ENCODE measurements at places on chromosomes 12 and 14. TPM values are rescaled to one million over a fixed set of nuclear protein-coding genes. Genes with fewer than 3 reads are reported as not detected.

The B4GALNT3 gene
- total RNA-seq = 0.20 TPM

DNA sequence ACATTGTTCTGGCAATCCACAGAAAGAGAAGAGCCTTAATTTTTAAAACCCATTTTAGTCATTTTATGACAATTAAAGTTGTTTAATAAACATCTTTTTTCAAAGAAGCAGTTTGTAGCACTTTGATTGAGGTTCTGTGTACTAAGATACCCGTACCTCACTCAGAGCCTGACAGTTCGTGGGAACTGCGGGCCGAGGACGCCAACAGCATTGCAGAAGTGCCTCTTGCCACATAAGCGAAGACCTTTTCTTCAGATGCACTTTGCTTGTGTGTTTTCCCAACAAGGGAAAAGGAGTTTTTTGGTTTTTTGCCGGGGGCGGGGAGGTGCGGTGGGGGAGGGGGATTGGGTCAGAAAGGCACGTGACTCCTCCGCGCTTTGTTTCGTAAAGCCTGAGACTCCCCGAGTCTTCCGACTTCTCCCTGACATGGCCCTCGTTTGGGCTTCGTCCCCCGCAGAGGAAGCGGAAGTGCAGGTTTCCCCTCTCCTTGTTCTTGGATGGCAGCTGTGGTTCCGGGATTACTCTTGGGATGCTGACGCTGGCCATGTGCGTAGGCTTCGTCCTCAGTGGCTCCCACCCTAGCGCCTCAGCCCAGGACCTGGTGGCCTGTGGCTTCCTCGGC is 70.8 kb downstream of the WDR20 start:
- DNase-seq = no peak

- no peak for DNase-seq
These were observed 152.0 kb upstream of the CCND2 start for GRCh38 chr12:4121506-4122020.

GRCh38 chr12:104571328-104571727 is 114.6 kb downstream of the CHST11 start:
- DNase-seq = no peak

The RIMBP2 gene
- total RNA-seq = not detected

The SLC41A2 gene
- 115 TPM for total RNA-seq

DNA sequence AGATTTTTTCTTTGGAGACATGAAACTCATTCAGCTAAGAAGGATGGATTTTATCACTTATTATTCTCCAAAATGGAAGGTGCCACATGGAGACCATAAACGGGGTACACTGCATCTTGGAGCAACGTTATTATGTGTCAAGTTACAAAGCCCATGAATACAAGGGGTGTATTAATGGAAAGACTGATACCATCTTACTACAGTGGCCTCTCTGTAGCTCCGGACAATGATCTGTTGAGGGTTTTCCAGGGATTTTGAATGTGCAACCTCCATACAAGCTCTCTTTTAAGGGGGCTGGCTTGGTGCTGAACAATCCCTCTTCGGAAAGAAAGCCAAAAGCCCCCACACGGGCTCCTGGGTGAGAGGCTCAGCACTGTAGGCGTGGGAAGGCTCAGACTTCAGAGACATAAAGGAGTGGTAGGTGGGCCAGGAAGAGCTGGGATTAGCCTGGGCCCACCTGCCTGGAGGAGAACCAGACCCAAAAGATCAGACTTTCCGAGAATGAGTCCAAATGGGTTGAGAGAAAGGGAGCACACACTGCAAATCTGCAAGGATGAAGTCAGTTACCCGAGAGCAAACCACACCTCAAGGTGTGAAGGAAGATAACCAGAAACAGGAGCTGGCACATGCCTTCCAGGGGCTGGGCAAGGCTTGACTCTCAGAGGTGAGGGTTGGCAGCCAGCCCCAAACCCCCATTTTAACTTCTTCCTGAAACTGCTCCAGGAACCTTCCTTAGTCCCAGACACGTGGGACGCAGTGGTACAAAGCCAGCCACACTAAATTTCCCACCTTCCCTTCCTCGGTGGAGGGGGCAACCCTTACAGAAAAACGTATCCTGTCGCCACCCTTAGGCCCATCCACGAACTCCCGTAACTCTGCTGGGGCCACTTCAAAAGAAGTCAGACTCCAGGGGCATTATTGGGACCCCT is 1.5 kb downstream of the VPS37B start:
- DNase-seq = no peak

DNA sequence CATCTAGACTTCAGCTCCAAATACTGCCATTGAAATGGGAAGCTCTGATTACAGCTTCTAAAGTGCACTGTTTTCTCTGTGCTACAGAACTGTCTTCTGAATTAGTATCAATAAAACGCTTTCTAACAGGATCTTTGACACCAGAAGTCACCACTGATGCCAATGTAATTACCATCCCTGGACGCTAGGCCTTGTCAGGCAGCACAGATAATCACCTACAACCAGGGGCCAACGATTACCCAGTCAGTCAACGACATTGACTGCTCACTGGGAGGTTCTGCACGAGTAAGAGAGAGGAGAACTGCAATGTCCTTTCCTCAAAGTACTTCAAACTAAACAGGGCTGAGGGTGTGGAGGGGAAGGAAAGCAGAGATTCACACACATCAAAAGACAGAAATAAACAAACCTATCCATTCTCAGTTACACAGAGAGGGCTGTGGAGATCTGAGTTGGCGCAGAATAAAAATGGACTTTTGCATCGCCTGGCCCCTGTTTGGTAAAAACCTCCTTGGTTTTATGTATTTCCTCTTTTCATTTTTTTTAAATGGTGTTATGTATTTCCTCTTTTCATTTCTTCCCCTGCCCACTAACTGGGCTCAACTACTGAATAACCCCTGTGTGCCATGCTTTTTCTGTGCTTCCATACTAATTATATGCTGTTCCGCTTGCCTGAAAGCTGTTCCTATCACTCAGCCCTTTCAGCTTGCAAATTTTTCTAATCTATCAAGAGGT is 492.2 kb downstream of the APAF1 start:
- no peak for DNase-seq

GRCh38 chr12:123114304-123115083 is 36.4 kb downstream of the PITPNM2 start:
- no peak for DNase-seq

The CLEC4D gene
- total RNA-seq = not detected

- no peak for DNase-seq
These were observed 22.3 kb downstream of the DHRS4L2 start for GRCh38 chr14:24011051-24011450.

The KLRC4 gene
- not detected for total RNA-seq

DNA sequence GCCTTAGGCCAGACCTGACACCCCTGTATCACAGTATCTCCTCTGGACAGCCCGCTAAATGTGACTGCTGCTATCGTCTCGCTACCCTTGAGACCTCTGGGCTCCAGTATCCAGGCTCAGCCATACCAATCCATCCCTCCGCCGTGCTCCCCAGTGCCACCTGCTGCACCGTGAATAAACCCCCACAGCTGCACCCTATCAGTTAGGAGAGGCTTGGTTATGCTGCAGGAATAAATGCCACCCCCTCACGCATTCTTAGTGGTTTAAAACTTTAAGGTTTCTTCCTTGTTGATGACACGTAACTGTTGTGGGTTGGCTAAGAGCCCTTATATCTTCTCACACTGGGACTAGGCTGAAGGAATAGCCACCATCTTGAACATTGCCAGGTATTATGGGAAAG is 12.1 kb downstream of the CCDC63 start:
- no peak for DNase-seq

GRCh38 chr14:23358553-23359166 is 6.0 kb upstream of the SLC22A17 start:
- no peak for DNase-seq

The OVCH1 gene
- total RNA-seq = 0.05 TPM

The LLPH gene
- total RNA-seq = 5.3 TPM

GRCh38 chr12:75438059-75438754 is 42.3 kb upstream of the GLIPR1 start:
- DNase-seq = no peak
